ENCODE measurements at places on chromosomes 5 and 9.
A peak's percentile ranks its signal among the peaks of the same experiment; 100 is the strongest.

GRCh38 chr9:109463924-109464625, 34.0 kb downstream of the PTPN3 start:
- no peak for DNase-seq

GRCh38 chr5:150317048-150318003, 14.6 kb upstream of the ARSI start:
- DNase-seq: no peak

DNA sequence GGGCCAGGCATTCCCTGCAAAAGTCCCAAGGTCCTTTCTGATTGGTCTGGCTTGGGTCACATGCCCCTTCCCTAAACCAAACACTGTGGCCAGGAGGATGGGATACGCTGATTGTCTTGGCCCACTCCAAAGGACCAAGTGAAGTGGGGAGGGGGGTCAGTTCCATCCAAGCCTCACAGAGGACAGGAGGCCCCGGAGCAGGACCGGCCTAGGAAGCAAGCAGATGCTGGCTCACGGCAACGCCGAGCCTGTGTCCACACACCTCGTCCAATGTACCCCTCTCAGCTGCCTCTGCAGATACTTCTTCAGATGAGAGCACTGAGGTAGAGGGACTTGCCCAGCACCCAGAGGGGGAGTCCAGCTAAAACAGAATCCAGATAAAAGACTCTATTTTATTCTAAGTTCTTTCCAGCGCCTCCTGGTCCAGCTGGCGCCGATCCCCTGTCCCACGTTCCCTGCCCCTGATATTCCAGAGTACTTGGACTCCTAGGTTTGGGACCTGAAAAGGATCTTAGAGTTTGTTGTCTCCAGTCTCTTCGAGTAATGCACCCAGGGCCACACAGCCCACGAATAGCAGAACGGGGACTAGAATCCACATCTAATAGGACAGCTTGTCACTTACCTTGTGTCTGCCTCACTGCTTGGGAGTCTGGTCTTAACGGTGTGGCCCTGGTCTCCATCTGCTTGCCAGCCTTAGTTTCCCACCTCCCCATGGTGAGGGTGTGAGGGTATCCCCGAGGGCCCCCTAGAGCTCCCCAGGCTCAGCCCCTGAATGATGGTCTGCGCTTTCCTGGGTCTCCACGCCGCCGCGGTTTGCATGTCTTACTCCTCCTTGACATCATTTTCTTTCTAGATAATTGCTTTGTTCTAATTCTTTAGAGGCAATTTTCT, 72.4 kb upstream of the UNC5A start:
- no peak for DNase-seq

DNA sequence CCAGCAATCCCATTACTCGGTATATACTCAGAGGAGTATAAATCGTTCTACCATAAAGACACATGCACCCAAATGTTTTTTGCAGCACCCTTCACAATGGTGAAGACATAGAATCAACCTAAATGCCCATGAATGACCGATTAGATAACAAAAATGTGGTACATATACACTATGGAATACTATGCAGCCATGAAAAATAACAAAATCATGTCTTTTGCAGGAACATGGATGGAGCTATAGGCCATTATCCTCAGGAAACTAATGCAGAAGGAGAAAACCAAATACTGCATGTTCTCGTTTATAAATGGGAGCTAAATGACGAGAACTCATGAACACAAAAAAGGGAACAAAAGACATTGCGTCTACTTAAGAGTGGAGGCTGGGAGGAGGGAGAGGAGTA, 114.5 kb downstream of the HTR4 start:
- no peak for DNase-seq

DNA sequence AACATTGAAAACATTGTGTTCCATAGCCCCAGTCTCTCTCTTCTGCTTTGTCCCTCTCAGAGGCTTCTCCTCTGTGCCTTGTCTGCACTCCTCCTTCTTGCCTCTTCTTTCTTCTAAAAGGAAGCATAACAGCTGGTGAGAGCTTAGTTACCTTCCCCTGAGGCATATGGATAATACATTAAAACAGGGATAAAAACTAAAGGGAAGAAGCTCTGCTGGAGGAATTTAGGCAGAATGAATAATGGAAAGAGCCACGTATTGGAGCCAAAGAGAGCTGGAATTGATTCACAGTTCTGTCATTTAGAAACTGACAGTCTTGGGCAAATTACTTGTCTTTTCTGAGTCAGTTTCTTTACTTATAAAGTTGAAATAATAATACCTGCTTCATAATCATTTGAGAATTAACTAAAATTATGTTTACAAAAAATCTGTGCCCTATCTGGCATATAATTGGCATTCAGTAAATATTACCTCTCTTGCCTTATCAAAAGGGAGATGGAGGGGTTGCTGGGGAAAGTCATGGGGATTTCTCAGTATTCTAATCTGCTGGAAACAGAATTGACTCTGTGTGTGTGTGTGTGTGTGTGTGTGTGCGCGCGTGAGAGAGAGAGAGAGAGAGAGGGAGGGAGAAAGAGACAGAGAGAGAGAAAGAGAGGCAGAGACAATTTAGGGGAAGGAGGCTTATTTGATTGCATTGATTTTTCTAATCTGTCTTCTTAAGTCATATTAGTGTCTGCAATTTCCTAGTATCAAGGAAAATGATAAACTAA, 20.2 kb downstream of the ZNF474 start:
- no peak for DNase-seq

GRCh38 chr9:3936520-3937235, 363.2 kb downstream of the GLIS3 start:
- DNase-seq: no peak

DNA sequence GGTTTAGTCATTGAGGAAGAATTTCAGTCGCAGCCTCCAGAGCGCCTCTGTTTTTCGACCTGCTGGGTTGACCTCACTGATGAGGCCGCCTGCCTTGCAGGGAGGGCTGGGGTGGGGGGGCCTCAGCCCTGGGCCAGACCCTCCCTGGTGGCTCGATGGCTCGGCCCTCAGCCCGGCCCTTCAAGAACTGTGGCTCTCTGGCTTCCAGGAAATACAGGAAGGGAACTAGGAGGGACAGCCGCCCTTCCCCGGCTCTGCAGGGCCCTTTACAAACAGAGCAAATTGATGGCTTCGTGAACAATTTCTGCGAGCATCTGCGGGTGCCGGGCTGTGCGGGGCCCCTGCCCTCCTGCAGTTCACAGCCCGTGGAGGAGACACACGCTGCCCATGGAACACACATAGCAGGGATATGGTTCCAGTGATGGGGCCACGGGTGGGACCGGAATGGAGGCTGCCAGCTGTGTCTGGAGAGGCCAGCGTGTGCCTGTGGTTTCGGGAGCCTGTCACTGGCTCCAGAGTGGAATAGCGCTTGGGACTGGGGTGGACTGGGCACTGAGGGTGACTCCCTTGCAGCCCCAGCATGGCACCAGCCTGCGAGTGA, 39.6 kb downstream of the COL5A1 start:
- DNase-seq: no peak

GRCh38 chr5:93789173-93790067, 48.0 kb upstream of the POU5F2 start:
- DNase-seq: no peak

- DNase-seq: no peak
These were observed 19.8 kb downstream of the IFT74 start for GRCh38 chr9:26975728-26976707.

DNA sequence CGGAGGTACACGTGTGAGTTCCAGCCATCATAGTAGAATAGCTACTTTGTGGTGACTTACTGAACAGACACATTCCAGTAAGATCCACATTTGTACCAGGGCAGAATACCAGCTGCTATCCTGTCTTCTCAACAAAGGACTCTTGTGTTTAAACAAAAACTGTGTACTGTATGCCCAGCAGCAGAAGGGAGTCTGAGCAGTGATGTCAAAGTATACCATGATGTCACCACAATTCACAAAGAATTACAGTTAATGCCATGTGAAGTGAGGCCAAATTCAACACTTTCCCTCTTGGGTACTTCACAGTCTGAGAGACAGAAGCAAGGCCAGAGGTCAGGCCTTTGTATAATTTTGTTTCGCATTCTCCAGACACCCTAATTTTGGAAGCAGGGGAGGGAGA, 137.0 kb downstream of the ADAMTSL1 start:
- no peak for DNase-seq

DNA sequence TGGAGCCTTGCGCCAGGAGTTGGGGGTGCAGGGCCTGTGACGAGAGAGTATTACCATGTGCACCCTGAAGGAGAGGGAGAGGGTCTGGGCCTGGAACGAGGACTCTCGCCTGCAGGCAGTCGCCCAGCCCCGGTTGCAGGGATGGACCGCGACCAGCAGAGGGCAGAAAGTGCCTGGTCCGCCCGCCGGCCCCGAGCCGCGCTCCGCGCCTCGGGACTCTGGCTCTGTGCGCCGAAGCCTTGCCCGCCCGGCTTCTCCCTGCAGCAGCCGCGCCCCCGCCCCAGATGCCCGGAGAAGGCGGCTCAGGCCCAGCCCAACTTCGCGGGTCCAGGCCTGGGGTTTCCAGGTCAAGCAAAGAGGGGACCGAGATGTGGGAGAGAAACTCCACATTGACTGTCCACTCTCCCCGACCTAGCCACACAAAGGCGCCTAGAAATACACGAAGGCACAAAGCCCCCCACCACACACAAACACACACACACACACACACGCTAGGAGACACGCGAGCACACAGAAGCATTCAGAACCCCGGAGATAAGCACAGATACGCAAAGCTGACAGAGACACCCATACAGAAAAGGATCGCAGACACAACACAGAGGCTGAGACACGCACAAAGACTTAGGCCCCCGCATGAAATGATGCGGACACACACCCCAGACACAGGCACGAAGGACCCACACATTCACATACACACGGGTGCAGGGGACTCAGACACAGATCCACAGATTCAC, 2.0 kb upstream of the LMX1B start:
- peak; percentile 45 for DNase-seq

DNA sequence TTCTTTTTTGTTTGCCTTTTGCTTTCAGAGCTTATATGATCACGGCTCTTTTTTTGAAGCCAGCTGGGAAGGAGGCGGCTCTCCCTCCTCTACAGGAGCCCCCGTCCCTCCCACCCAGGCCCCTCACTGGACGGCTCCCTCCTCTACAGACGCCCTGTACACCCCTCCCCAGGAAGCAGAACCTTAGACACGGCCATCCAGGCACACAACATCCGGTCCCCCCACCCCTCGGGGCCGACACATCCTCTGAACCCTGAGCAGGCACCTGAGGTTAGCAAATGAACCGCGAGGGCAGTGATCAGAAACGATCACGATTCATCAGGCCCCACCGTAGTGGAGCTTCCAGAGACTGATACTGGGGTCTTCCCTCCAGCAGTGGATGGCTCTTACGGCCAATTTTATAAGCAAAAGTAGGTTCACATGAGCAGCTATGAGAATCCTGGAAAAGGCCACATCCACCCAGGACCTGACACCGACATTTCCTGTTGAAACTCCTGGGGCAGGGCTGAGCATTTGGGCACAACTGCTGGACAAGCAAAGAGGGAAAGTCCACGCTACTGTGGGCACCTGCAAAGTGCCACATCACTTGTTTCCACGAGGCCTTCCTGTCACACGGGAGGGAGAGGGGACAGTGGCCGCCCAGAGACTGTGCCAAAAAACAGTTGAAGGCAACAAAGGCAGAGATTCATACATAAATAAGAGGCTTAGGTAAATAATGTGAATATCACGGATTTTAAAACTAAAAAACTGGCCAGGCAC, 78.9 kb downstream of the SEMA4D start:
- peak; percentile 56 for DNase-seq

DNA sequence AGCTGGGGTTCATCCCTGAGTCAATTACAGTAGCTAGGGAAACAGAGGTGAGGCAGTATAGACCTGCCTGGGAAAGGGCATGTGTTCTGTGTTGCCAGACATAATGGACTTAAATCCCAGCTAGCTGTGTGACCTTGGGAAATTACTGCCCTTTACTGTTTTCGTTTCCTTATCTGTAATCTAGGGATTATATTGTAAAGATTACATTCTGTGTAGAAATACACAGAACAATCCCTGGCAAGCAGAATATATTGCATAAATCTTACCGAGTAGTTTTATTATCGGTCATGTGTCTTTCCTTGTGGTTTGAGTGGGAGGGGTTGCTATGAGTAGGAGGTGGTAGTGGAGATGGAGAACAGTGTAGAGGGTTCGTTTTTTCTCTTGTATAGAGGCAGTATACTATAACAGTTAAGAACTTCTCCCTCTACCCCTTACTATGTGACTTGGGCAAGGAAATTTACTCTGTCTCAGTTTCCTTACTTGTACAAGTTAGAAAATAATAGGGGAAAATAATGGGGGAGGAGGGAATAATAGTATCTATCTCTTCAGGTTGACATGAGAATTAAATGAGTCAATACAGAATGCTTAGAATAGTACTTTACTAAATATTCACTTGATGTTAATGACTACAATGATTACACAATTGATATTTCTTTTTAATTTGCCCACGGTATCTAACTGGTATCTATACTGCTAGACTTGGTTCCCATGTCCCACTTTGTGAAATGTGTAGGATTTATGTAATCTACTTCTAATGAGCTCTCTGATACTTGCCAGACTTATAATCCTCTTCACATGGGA, 7.1 kb upstream of the DMXL1 start:
- no peak for DNase-seq

- DNase-seq: no peak
These were observed 135.6 kb upstream of the IRX4 start for GRCh38 chr5:2018390-2018724.

DNA sequence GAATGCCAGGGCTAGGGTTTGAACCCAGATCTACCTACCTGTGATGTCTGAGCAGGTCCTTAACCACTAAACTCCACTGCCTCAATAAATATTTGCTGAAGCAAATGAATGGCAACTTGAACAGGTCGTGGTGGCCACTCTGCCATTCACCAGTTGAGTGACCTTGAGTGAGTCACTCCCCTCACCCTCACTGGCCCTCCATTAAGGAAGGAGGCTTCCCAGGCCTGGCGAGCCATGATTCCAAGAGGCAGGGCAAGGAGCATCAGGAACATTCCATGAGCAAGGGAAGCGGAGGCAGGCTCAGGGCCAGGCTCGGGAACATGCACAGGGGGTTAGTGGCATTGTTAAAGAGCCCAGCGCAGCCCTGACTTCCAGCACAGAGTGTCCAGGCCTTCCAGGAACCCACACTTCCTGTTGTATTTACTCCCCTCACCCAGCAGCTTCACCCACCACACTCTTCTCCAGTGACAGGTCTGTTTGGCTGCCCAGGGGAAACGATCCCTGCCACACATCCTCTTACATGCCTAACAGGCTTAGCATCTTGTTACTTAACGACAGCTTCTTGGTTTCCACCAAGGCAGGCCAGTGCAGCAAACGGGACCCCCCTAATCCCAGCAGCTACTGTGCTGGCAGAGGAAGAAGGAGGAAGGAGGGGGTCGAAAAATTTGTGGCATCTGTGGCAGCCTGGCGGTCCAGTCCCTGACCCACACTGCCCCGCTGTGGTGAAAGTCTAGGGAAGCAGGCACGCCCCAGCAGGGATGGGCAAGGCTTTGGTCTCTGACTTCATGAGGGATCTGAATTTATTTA, 43.7 kb upstream of the TTC1 start:
- no peak for DNase-seq

GRCh38 chr9:123401879-123402513, 46.0 kb downstream of the CRB2 start:
- no peak for DNase-seq

GRCh38 chr5:143426437-143426991, 23.0 kb upstream of the NR3C1 start:
- DNase-seq: no peak

Data from stimulated activated CD8-positive, alpha-beta memory T cell treated with anti-CD3 and anti-CD28 coated beads, Interleukin-12 subunit alpha, Interleukin-12 subunit beta, amount 100 ng/mL, for 4 hours (primary cell).